ENCODE measurements at places on chromosomes 7 and 10.

GRCh38 chr7:117411539-117411938 lies 15.8 kb downstream of the ASZ1 start:
- no peak for DNase-seq

DNA sequence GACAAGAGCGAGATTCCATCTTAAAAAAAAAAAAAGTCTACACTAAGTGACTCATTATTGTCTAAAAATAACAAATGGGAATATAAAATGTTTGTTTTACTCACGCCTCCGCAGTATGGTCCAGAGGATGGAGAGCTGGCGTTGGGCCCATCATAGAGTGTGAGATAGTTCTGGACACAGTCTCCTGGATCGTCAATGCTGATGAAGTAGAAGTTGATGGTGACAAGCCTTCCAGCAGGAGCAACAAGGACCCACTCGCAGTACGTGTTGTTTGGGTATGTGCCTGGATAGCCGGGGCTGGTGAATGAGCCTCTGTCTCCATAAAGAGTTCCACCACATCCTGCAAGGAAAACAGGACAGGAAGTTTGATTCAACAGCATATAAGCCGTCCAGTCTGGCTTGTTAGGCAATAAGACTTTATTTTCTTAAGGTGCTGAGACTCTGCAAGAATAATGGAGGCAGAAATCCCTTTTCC lies 11.5 kb upstream of the RSU1 start:
- DNase-seq = no peak

GRCh38 chr10:125662584-125662983 lies 20.4 kb downstream of the TEX36 start:
- no peak for DNase-seq

- DNase-seq = no peak
Observed at GRCh38 chr10:43205681-43206390, 61.0 kb downstream of the RASGEF1A start.

DNA sequence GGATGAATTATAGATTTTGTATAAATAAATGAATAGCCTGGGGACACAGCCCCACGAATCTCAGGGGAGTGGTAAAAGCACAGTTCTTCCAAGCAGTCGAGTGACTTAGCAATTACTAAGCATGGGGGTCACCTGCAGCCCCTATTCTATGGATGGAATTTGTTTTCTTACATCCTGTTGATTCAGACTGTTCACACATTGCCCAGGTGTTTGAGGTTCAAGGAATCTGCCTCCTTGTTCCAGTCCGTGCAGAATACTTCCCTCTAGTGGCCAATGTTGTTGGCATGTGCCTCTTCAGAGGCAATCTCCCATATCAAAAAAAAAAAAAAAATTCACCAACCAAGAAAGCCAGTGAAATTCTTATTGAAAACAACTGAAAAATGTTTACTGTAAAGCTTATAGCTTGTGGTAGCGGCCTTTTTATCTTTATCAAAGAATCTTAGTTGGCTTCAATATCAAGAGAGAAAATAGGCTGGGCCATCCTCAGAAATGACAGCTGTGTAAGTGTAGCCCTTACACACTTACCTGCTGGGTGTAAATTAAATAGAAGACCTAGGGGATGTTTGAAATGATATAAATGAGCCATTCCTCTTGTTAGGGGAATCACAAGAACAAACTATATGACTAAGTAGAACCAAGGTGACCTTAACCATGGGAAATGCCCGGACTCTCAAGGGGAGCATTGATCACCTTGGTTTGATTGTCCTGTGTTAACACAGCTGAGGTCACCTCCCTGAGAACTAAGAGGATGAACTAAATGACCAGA lies 7.8 kb downstream of the LIPM start:
- peak; percentile 55 for DNase-seq

- DNase-seq = no peak
Observed at GRCh38 chr7:26670841-26671240, 193.5 kb downstream of the SKAP2 start.

DNA sequence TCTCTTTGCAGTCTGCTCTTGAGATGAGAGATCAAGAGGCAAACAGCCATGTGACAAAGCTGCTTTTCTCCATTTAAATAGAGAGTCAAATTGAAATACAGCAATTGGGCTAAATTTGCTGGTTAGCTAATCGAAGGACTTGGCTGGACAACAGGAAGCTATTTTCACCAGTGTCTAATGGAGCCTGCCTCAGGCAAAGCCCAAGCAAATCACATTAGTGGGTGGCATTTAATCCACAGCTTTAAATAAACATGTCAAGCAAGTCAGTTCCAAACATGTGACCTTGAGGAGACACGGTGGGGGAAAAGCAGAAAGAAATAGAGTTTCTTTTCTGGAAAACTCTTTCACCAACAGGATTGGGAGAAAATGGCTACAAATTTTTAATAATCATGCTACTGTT lies 180.5 kb upstream of the AOAH start:
- DNase-seq = no peak

DNA sequence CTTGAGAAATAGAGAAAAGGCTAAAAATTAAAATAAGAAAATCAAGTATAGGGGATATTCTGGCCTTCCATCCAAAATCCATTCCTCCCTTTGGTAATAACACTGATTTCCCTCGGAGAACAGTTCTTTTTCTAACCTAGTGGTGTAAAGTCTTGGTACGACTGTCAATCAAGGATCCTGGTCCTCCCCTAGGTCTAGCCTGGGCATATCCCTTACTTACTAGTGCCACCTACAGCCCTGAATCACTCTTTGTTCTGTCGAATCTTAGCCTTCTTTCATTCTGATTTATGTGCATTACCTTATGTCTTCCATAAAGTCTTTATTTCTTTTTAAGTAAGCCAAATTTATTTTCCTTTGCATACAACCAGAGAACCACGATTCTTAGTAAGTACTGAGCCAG lies 298.7 kb upstream of the LRRTM3 start:
- DNase-seq = no peak
